ENCODE measurements at places on chromosomes 1 and 21.

GRCh38 chr1:158199849-158200248, 19.2 kb downstream of the CD1D start:
- no peak for DNase-seq

GRCh38 chr1:24961961-24962861, 32.1 kb upstream of the RUNX3 start:
- DNase-seq: no peak

GRCh38 chr21:33245289-33245918, 15.7 kb downstream of the IFNAR2 start:
- DNase-seq: no peak

DNA sequence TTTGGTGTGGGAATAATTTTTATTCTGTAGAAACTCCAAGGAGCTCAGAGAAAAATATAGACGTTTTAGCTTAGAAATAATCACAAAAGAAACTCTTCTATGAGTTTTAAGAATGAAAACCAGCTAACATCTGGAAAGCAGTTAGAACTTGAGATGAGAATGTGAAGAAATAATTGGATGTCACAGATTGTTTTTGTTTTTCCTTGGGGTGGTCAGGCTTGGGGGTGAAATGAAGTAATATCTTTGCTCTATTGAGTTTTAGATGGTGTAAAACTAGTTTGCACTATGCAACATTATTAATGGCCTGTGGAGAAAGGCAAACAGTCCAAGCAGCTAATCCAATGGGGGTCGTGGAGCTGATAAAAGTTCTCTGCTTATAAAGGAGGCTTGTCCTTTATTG, 101.2 kb downstream of the FMN2 start:
- no peak for DNase-seq

- no peak for DNase-seq
Observed at GRCh38 chr1:41742219-41742618, 176.5 kb downstream of the HIVEP3 start.

DNA sequence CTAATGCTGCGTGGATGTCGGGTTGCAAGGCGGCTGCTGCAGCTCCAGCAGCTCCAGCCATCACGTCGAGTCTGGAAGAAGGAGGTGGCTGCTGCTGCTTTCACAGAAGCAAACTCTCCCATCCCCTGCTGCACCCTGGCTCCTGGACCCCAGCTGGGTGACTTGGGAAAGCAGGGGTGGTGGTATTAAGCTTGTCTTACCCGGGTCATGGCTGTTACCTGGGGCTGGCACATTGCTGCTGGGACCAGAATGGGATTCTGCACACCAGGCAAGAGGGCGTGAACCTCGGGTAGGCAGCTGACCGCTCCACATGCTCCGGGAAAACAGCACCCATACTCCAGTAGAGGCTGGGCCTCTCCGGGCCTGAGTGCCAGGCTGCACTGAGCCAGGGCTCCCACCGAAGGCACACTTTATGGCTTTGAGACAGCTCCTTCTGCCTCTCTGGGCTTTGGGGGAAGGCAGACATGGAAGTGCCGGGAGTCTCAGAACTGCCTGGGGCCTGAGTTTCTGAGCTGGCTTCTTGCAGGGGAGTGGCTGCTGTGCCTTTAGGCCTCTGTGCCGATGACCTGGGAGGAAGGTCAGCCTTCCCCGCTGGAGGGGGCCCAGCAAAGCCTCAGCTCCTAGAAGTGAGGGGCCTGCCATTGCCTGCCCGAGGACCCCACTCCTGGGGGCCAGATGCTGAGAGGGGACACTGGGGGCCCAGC, 1.2 kb downstream of the SMIM1 start:
- no peak for DNase-seq

GRCh38 chr1:29855561-29856160, 619.3 kb downstream of the PTPRU start:
- no peak for DNase-seq

GRCh38 chr1:234154320-234155251, 218.7 kb upstream of the COA6 start:
- peak; percentile 71 for DNase-seq

GRCh38 chr1:113674591-113674990, 84.7 kb downstream of the PHTF1 start:
- DNase-seq: no peak

DNA sequence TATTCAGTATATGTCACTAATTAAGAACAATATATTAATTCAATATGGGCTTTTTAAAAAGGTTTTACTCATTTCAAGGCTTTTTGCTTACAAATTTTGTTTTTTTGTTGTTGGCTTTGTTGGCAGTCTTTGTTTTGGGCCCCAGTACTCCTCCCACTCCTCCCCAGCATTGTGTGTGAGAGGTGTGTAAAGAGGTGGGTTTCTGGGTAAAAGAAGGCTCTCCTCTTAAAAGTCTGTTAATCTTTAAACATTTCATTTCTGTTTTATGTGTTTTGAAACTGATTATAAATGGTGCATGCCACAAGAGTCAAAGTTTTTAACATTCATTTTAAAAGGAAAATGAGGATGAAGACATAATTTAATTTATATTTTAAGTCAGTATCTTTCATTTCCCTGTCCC, 79.6 kb downstream of the SASS6 start:
- DNase-seq: no peak

- no peak for DNase-seq
Observed at GRCh38 chr1:42801832-42802473, 15.0 kb upstream of the ERMAP start.

GRCh38 chr1:60825593-60825992, 256.8 kb upstream of the NFIA start:
- DNase-seq: no peak

DNA sequence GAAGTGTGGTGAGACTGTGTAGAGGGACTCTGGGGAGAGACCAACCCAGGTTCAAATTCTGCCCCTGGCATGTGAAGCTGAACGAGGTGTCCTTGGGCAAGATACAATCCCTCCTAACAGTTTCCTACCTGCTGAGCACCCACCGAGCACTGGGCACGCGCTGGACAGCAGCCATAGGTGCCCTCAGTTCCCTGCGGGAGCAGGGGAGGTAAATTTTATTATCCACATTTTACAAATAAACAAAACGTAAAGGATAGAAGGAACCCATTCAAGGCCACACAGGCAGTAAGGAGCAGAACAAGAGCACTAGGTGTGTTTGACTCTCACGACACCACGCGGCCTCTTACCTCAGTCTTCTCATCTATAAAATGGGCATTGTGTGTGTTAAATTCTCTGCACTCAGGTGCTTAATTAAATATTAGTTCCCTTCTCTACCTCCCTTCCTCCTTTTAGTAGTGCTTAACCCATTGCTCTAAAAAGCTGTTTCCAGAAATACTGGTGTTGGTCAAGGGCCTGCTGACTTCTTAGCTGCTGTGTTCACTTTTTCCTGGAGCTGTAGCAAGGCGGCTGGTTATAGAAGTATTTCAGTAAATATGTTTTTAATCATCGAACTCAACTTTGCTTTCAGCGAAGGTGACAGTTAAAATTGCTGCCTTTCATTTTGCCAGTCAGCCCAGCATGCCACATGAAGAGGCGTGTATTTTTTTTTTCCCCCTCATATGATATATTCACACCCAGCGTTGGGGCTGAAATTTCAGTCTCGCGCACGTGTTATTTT, 41.6 kb downstream of the PGBD5 start:
- no peak for DNase-seq

- peak; percentile 41 for DNase-seq
Observed at GRCh38 chr1:62144238-62144831, 50.3 kb upstream of the L1TD1 start.

DNA sequence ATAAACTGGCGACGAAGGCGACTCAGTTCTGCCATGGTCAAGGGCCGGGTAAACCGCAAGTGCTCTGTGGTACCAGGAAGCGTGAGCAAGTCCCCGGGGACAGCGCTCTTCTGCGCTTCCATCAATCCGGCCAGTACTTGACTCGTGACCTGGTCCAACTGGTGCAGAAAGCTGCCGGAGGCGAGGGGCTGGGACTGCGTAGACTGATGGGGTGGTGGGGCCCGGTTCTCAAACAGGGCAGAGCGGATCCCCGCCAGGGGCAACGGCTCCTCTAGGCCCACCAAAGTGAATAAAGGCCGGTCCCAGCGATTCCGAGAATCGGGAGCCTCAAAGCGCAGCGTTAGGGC, 852 bp downstream of the KTI12 start:
- peak; percentile 65 for DNase-seq

DNA sequence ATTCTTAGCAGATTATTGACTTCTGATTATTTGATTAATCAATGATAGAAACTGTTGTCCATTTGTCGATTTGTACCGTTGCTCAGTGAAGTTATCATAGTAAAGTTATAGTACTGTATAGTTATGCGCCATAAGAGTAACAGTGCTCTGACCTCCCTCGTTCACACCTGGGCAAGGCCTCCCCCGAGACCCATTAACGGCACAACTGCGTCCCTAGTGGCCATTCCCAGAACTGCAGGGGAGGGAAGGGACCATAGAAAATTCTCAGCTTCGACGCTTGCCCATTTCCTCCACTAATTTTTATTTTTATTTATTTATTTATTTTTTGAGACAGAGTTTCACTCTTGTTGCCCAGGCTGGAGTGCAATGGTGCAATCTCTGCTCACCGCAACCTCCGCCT, 334.4 kb downstream of the DSCAM start:
- DNase-seq: peak; percentile 33

DNA sequence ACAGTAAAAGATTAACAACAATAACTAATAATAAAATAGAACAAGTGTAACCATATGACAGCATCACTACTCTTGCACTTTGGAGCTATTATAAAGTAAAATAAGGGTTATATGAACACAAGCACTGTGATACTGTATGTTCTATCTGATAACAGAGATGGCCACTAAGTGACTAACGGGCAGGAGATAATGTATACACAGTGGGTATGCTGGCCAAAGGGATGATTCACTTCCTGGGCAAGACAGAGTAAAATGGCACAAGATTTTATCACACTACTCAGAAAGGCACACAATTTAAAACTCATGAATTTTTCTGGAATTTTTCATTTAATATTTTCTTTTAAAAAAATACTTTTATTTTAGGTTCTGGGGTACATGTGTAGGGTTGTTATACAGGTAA, 12.3 kb downstream of the SLC9C2 start:
- DNase-seq: no peak

DNA sequence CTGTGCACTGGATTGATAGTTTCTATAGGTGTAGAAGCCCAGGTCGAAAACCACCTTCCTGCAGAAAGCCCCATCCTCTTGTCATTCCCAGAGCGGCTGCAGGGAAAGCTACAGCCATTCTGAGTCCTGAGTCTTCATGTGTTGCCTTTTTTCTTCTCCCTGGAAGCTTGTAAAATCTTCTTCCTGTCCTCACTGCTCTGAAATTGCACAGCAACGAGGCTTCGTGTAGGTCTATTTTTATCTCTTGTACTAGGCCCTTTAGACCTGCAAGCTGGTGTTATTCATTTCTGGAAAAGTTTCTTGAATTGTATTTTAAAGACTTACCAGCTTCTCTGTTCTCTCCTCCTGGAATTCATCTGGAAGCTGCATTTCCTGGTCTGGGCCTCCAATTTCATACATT, 44.2 kb upstream of the ETS2 start:
- no peak for DNase-seq

- peak; percentile 82 for DNase-seq
Observed at GRCh38 chr1:47432071-47433036, 5.5 kb upstream of the FOXD2 start.

- no peak for DNase-seq
Observed at GRCh38 chr1:3463408-3463863, 9.0 kb downstream of the ARHGEF16 start.

- DNase-seq: no peak
Observed at GRCh38 chr1:46394872-46395465, 852 bp downstream of the FAAH start.

DNA sequence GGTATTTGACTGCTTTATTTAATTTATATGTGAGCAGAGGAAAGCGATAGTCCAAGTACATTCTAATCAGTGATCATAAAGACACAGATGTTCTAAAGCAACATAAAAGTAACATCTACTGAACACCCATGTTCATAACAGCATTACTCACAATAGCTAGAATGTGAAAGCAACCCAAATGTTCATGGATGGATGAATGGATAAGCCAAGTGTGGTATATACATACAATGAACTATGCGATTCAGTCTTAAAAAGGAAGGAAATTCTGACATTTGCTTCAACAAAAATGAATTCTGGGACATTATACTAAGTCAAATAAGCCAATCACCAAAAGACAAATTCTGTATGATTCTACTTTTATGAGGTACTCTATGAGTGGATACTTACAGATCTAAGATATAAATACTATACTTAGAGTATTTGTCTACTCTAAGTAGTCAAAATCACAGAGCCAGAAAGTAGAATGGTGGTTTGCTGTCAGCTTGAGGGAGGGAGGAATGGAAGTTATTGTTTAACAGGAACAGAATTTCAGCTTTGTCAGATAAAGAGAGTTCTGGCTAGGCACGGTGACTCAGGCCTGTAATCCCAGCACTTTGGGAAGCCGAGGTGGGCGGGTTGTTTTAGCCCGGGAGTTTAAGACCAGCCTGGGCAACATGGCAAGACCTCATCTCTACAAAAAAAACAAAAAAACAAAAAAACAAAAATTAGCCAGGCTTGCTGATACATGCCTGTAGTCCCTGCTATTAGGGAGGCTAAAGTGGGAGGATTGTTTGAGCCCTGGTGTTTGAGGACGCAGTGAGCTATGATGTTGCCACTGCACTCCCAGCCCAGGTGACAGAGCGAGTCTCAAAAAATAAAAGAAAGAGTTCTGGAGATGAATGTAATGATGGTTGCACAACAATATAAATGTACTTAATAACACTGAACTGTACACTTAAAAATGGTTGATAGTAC, 79.7 kb upstream of the ARHGAP29 start:
- DNase-seq: no peak

- DNase-seq: no peak
Observed at GRCh38 chr1:230262867-230263567, 163.1 kb downstream of the PGBD5 start.

GRCh38 chr1:205546541-205546940, 42.1 kb downstream of the CDK18 start:
- DNase-seq: no peak

DNA sequence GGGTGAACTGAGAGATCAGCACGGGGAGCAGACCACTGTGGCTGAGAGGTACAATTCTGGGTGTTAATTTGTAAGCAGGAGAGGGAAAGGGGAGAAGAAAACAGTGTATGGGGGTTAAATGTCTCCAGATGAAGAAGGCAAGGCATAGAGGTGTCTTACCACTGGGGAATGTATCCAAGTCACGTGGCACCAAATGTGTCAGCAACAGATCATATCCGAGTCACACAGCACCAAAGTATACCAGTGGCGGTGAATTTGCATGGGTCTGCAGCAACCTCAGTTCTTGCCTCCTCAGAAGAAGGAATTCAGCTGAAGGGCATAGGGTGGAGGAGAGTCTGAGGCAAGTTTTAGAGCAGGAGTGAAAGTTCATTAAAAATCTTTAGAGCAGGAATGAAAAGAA, 21.2 kb upstream of the SYCP1 start:
- no peak for DNase-seq

- DNase-seq: no peak
Observed at GRCh38 chr21:31922881-31923280, 50.1 kb downstream of the HUNK start.

All from SK-N-SH (cell line).